ENCODE measurements at places on chromosomes 6 and 20.

- no peak for DNase-seq
Observed at GRCh38 chr6:119966484-119966883, 616.9 kb upstream of the MAN1A1 start.

- DNase-seq = no peak
Observed at GRCh38 chr6:24125980-24126379, at the start of gene NRSN1. Gene NRSN1 (plus strand): TSS chr6:24126215. CDS start chr6:24134328, 8,113 bp downstream.

DNA sequence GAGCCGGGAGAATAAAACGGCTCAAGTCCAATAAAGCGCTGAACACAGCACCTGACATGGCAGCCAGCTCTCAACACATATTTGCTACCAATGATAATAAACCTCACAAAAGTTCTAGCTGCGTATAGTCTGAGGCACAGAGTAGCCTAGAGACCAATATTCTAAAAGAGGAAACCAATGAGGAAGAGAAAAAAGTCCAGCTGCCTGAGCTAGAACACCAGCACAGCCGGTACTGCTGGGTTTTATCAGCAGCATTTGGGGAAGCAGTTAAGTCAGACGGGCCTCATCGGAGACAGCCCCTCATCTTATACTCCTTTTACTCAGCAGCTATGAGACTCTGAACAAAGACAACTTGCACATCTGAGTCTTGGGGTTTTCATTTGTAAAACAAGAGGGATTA, 2.4 kb upstream of the RTF2 start:
- no peak for DNase-seq

DNA sequence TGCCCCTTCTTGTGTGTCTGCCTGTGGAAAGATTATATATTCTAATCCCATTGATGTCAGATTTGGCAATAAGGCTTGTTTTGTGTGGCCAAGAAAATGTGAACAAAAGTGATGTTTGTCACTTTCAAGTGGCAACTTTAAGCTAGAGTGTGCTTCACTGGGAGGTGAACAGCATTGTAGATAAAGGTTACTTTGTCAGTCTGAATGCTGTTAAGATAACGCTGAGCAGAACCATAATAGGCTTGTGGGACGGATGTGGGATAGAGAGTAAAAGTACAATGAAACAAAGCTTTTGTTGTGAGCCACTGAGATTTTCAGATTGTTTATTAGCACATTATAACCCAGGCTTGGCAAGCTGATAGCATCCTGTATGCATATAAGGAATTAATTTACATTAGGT, 303.8 kb upstream of the MAN1A1 start:
- DNase-seq = no peak

DNA sequence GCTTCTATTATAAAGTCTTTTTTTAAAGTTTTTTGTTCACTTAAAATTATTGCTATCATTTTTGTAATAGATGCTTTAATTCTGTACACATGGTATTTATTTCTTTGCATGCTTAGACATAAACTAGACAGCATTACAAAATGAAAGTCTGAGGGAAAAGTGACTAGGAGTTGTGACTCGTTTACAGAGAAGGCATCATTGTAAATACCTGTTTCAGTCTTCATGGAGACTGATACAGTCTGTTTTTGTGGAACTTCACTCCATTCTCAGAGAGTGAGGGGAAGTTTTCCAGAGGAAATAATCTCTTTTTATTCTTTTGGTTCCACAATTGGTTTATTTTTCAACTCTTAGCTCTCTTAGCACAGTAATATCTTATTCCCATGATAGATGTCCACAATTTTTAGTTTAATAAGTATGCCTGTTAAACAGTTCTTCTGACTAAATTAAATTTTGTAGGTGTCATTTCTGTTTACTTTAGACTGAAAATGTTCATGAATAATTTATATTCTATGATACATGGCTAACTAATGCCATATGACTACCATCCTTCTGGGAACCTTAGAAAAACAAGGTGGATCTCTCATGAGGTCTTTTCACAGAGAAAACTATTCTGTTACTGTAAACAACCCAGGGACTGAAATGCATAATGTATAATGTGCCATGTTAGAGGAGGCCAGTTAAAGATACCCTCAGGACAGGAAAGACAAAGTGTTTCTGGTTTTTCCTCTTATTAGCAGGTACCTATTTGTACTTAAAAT, 69.2 kb downstream of the MYO6 start:
- no peak for DNase-seq

GRCh38 chr20:49521356-49521755, 38.9 kb upstream of the KCNB1 start:
- no peak for DNase-seq

- DNase-seq = no peak
Observed at GRCh38 chr6:152272486-152272885, 364.7 kb downstream of the SYNE1 start.

DNA sequence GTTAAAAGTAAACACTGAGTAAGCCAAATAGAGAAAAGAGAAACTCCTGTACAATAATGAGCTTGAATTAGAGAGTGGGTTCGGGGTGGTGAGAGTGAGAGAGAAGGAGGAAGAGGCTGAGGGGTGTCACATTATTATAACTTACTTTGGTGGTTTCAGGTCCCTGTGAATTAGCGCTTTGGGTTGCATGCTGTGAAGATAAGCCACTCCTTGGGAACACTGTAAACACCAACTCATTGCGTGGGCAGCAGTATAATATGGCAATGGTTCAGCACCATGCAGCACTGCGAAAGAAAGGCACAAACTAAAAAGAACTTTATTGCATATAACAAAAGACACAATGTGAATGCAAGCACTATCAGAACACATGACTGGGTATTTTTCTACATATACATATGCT, 26.9 kb downstream of the MAP3K7 start:
- no peak for DNase-seq

- no peak for DNase-seq
Observed at GRCh38 chr6:152380351-152380767, 256.8 kb downstream of the SYNE1 start.

- no peak for DNase-seq
Observed at GRCh38 chr6:114428341-114428740, 85.5 kb upstream of the HS3ST5 start.

- no peak for DNase-seq
Observed at GRCh38 chr6:118630067-118630466, 21.3 kb downstream of the CEP85L start.

GRCh38 chr20:5864428-5864827, 85.9 kb downstream of the TRMT6 start:
- DNase-seq = no peak

DNA sequence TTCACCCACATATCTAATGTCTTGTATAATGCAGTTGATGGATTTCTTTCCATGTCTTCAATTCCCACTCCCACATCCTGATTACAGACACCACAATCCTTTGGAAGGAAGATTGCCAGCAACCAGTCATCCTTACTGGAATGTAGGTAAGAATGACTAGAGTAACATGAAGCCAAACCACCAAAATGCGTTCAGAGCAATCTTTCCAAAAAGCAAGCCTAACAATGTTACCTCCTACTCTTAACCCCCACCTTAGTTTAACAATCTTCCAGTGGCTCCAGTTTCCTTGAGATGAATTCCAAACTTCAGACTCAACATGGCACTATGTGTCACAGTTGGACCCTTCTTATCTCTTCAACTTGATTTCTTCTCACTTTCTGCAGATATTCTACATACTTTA, 685.6 kb downstream of the DOK5 start:
- no peak for DNase-seq

DNA sequence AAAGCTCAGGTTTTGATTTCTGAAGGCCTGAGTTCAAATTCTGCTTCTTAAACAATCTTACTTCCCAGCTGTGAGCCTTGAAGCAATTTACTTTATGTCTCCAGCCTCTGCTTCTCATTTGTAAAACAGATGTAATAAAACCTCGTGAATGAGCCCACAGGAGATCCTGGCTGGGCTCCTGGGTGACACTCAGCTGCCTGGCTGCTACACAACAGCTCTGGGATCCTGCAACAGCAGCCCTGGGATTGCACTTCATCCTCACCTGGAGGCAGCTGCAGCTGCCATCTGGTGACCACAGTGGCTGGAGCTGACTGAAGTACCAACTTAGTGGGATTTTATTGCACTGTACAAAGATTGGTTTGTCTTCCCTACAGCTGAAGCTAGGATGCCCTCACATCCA, 98.6 kb downstream of the NDUFAF5 start:
- no peak for DNase-seq

GRCh38 chr6:71031912-71032311, 75.1 kb upstream of the B3GAT2 start:
- DNase-seq = no peak

DNA sequence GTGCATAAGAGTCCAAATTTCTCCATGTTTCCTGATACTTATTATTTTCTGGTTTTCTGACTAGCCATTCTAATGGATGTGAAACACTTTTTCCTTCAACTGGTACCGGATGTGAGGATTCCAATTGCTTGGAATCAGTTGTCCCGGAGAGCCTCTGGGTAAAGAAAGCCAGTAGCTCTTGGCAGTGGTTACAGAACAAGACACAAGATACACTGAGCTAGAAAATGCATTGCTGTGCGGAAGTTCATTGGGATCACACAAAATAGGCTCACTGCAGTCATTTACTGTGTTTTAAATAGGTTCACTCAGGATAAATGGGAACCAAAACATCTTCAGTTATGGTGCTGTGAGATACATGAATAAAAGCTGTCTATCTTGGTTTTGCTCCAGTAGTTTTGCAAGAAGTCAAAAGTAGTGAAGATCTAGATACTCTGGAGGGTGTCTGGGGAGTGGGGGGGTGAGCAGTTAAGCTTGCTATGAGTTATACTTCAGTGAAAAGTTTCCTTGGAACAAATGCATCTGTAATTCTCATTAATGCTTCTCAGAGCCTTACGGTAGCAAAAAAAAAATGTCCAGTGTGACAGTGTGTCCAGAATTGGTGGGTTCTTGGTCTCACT, 54.4 kb upstream of the RNF182 start:
- no peak for DNase-seq

- no peak for DNase-seq
Observed at GRCh38 chr6:157033428-157034140, 256.4 kb downstream of the ARID1B start.

DNA sequence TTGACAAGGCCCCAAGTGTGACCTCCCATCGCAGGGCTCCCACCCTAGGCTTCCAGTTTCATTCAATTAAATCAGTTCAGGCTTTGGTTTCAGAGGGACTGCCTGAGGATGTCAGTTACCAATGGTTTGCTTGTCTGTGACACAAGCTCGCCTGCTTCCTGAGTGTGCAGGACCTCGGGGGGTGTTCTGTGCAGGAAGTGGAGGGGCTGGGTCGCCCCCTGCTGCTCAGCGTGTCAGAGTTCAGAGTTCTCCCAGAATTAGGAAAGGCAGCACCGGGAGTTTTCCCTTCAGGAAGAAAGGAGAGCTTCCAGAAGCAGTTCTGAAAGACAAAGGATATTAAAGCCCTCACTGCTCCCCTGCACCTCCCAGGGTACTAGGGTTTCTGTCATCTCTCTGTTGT, 50.8 kb upstream of the TGM3 start:
- DNase-seq = no peak

DNA sequence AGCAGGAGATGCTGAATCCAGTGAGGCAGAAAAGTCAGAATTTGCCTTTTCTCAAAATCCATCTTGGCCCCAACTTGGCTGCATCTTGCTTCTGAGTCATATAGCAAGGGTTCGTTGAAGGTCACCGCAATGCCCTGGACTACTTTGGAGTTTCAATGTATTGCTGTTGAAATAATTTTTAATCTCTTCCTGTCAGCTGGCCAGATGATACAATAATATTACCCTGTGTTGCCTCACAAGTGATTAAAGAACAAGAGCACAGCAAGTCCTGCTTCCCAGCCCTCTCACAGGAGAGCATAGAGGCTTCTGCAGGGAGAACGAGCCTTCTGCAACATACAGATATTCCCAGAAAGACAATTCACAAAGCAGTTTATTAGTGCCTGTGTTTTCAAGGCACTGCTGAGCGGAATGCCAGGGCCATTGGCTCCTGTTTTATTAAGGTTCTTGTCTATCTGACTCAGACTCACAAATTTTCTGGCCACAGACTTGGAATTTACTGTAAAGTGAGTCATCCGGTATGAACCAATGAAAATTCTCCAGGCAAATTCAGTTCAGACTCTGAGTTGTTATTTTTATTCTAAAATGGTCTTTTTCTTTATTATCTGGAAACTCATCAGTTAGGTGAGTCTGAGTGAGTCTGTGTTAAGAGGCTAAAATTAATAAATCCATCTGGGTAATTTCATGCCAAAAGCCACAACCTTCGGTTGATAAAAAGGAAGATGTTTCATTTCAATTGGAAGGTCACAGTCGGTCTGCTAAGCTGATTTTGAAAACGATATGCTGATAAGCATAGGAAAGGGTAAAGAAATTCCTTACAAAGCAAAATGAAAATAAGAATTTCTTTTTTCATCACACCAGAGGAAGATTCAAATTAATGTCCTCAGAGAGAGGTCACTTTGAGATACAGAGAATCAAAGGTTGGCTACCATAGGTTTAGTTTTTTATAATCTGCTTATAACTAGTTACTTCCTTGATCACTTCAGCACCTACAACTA, 289.4 kb upstream of the STXBP5 start:
- DNase-seq = no peak

- DNase-seq = no peak
Observed at GRCh38 chr6:54102238-54102637, 9.0 kb upstream of the MLIP start.

GRCh38 chr6:69719602-69720193, 77.1 kb downstream of the LMBRD1 start:
- DNase-seq = no peak

DNA sequence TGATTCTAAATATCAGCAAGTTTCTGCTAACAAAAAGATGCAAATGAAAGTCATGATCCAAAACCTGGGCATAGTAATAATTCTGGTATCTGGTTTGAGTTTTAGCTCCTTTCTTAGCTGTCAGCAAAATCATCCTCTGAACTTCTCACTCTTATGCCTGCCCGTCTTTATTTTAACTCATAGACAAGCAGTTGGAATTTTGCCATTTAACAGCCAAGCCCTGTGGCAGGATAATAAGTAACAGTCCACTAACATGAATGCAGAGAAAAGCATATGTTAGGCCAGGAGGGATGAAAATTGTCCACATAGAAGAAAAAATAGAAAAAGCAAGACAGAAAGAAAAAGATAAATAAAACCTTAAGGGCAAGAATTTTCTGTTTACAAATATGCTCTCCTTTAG, 170.0 kb upstream of the LAMA2 start:
- no peak for DNase-seq

DNA sequence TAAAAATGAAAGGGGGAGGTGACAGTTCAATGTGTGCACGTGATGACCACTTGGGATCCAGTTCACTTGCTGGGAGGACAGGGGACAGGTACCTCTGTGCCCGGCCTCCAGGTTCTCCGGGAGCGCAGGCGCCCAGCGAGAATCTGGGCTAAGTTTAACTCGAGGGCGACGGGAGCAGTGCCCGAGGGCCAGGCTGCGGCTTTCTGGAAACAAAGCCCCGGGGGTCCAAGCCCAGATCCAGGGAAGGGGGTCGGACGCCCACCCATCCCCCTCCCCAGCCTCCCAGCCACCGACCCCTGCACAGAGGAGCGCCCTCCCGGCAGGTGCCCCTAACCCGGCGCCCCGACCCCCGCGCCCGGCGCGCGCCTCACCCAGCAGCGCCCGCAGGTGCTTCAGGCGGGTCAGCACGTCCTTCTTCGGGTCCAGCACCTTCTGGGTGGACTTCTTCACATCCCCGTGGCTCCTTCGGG, 405 bp downstream of the RALGAPA2 start:
- no peak for DNase-seq

GRCh38 chr6:116011520-116011919, 49.2 kb downstream of the FRK start:
- DNase-seq = no peak

GRCh38 chr6:13112921-13113320, 215.4 kb downstream of the TBC1D7 start:
- no peak for DNase-seq

Data from central memory CD4-positive, alpha-beta T cell (primary cell).